ENCODE measurements at places on chromosomes 7 and 10. TPM values are rescaled to one million over a fixed set of nuclear protein-coding genes. Genes with fewer than 3 reads are reported as not detected.

DNA sequence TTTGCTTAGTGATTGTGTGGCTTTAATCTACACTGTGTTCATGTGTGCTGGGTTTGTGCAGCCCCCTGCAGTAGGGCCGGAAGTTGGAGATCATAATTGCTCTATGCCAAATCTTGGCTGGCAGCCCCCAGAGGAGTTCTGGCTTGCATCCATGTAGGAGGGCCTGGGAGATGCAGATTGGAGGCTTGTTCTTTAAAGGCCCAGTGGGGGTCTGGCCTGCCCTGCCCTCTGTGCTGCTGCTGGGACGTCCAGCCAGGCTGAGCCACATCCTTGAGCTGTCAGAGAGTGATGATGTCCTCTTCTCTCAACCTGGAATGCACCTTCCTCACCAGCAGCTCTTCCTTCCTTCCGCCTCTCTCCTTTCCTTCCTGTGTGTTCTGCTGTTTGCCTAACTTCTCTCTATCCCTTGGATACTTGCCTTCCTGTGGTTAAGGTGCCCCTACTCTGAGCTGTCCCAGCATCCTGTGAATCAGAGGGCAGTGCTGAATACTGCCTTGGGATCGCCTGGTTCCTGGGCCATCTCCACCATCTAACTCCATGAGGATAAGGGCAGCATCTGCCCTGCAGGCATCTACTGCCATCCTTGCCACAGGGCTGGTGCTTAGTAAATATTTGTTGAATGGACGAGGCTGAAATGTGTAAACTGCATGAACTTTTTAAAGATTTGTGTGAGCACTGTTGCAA, 30.2 kb downstream of the DOCK1 start:
- DNase-seq, result peak; percentile 57

DNA sequence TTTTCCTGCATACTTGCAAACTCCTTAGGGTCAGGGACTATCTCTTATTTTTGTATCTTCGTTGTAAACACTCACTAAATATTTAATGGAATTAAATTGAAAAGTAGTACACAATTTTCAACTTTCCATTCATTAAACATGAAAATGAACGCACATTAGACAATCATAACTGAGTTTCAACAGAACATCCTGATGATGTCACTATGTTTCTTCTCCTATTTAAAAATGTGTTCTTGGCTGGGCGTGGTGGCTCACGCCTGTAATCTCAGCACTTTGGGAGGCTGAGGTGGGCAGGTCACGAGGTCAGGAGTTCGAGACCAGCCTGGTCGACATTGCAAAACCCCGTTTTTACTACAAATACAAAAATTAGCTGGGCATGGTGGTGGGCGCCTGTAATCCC, 14.1 kb upstream of the PURB start:
- no peak for DNase-seq

The CCDC6 gene
- 32.6 TPM for polyA plus RNA-seq

DNA sequence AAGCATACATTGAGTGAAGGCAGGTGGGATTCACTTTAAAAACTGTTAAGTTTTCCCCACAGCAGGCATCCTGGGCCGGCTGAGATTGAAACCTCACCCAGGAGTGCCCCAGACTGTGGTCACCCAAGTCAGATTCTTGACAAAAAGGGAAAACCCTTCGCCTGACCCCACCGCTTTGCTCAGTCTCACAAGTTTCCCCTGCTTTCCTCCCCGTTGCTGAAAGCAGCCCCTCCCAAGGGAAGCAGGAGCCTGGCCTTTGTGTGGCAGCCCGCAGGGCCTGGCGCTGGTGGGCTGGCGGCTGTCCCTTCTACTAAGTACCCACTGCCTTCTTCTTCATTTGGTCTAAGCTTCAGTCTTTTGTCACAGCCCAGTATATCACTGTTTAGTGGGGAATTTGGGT, 16.0 kb downstream of the RNF32 start:
- no peak for DNase-seq

DNA sequence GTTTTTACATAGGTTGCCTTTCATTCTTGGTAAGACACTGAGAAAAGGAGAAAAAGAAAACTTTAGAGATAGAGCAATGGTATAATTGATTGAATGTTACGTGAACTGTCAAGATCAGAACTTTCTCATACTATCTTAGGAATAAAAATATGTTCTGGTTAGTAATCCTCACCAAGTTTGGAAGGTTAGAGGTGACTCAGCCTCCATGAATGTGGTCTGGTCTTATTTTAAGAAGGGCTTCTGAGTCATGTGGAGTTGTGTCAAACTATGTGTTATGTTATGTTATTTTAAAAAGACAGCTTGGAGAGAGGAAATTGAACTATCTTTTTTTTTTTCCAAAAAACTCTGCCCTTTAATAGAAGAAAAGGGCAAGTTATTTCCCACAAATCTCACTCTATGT, 458.6 kb upstream of the KLF6 start:
- no peak for DNase-seq

The NYAP1 gene
- 62.2 TPM for polyA plus RNA-seq

Data from spinal cord (tissue), 10 donors.